ENCODE measurements at places on chromosomes 5 and 9. TPM values are rescaled to one million over a fixed set of nuclear protein-coding genes. Genes with fewer than 3 reads are reported as not detected.
A peak's percentile ranks its signal among the peaks of the same experiment; 100 is the strongest.

DNA sequence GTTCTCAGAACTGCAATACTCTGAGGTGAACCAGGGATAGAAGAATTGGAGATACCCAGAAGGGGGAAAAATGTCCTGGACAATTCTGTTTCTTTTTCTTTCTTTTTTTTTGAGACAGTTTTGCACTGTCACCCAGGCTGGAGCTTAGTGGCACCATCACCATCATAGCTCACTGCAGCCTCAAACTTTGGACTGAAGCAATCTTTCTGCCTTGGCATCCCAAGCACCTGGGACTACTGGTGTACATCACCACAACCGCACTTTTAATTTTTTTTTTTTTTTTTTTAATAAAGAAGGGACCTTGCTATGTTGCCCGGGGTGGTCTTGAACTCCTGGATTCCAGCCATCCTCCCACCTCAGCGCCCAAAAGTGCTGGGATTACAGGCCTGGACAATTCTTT, 1.9 kb downstream of the EMB start:
- H3K4me3 ChIP-seq, result peak overlapping the region; percentile 96
- H3K36me3 ChIP-seq, result peaks cover 26% of the 10 kb centered on the region

DNA sequence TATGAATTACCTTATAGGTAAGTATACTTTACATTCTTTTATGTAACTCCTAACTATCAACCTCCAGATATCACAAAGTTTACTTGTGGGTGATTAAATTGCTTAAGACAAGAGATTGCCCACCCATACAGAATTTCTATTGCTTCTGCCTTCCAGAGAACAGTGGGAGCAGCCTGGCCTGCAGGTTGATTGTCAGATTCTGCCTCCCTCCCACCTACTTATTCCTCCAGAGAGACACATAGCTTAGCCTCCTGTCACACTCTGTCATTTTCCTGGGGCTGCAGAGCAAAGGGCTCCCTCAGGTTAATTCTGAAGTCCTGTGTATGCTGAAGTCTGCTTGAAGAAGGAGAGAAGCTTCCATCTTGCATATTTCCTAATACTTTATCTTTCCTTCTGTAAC, 48.5 kb upstream of the DHFR start:
- H3K4me1 ChIP-seq, result peaks cover 13% of the 10 kb centered on the region
- peak; percentile 48 for DNase-seq
- H3K4me3 ChIP-seq, result no peak overlapping the region
- no peaks in the 10 kb centered on the region for H3K27me3 ChIP-seq

DNA sequence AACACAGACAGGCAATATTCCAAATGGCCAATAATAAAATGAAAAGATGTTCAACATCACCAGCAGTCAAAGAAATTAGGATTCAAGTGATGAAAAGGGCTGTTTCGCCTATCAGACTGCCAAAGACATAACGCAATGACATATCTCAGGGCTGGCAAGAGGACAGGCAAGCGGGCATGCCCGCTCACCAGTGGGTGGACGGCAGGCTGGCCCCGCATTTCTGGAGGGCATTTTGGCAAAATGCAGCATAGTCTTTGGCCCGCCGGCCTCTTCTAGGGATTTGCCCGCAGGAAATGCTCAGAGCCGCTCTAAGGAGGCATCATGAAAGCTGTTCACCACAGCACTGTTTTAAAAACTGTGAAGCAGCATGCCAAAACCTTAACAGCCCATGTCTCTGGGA, 1.4 kb upstream of the PPP1R26 start:
- H3K27ac ChIP-seq, result no peak overlapping the region
- H3K4me3 ChIP-seq, result no peak overlapping the region
- H3K36me3 ChIP-seq, result peaks cover 2% of the 10 kb centered on the region
- peaks cover 3% of the 10 kb centered on the region for H3K4me1 ChIP-seq
- H3K27me3 ChIP-seq, result peaks cover 51% of the 10 kb centered on the region

GRCh38 chr5:100667161-100667630, 132.0 kb downstream of the FAM174A start:
- H3K4me1 ChIP-seq, result peaks cover 9% of the 10 kb centered on the region
- H3K4me3 ChIP-seq, result no peak overlapping the region
- peak; percentile 66 for DNase-seq
- H3K27me3 ChIP-seq, result peaks cover 9% of the 10 kb centered on the region
- H3K27ac ChIP-seq, result no peak overlapping the region

DNA sequence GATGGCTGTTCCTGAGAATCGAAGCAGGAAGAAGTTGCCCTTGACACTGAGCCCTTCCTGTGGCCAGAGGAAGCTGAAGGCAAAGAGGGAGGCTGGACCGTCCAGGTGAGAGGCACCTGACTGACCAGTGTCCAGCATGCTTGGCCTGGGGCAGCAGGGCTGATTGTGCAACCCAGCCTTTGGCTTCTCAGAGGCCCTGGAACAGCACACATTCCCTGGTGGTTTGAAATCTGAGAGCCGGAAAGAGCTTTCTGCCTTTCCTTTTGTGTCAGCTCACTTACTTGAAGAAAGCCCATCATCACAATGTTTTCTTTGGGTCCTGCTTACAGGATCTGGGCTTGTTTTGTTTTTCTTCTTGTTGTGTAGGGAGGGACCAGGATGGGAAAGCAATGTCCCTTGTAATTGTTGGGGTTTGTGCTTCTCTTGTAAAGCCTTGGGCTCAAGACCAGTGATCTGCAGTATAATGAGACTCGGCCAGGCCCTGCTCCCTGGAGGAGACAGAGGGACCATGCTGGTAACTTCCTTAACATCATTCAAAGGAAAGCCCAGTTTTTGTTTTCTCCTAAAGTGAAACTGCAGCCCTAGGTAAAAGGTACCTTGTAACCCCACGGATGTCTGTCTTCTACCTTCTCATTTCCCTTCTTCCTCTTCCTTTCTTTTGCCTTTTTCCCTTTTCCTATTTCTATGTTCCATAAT, 213.7 kb downstream of the NXNL2 start:
- H3K4me1 ChIP-seq, result no peaks in the 10 kb centered on the region
- H3K27ac ChIP-seq, result no peak overlapping the region
- H3K27me3 ChIP-seq, result peaks cover 2% of the 10 kb centered on the region
- peak; percentile 21 for DNase-seq
- H3K36me3 ChIP-seq, result no peaks in the 10 kb centered on the region

DNA sequence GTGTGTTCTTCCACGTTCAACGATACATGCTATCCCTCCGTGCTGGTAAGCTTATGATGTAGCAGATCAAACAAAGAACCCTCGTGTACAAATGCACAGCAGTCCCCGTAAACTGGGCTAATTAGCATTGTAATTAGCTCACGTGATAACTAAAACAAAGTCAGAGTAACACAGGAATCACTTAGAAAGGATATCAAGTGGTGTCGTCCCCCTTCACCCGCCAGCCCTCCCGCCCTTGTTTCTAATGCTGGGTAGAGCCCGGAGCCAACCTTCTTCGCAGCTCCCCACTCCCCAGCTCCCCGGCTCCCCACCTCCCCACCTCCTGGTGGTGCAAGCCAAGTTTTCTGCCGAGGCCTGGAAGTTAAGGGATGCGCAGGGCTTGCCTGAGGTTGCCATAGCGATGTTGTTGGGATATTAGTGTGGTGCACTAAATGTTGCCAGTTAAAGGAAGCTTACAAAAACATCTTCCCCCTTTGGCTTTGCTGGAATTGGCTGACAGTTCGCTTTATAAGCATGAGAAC, 357.9 kb upstream of the CCNH start:
- no peak overlapping the region for H3K27ac ChIP-seq
- H3K4me1 ChIP-seq, result no peaks in the 10 kb centered on the region
- H3K27me3 ChIP-seq, result peaks cover 11% of the 10 kb centered on the region
- H3K36me3 ChIP-seq, result no peaks in the 10 kb centered on the region

GRCh38 chr5:174338185-174339010, 292.9 kb downstream of the NSG2 start:
- no peaks in the 10 kb centered on the region for H3K4me1 ChIP-seq
- no peak for DNase-seq
- peaks cover 17% of the 10 kb centered on the region for H3K27me3 ChIP-seq
- H3K27ac ChIP-seq, result no peak overlapping the region
- H3K36me3 ChIP-seq, result no peaks in the 10 kb centered on the region

DNA sequence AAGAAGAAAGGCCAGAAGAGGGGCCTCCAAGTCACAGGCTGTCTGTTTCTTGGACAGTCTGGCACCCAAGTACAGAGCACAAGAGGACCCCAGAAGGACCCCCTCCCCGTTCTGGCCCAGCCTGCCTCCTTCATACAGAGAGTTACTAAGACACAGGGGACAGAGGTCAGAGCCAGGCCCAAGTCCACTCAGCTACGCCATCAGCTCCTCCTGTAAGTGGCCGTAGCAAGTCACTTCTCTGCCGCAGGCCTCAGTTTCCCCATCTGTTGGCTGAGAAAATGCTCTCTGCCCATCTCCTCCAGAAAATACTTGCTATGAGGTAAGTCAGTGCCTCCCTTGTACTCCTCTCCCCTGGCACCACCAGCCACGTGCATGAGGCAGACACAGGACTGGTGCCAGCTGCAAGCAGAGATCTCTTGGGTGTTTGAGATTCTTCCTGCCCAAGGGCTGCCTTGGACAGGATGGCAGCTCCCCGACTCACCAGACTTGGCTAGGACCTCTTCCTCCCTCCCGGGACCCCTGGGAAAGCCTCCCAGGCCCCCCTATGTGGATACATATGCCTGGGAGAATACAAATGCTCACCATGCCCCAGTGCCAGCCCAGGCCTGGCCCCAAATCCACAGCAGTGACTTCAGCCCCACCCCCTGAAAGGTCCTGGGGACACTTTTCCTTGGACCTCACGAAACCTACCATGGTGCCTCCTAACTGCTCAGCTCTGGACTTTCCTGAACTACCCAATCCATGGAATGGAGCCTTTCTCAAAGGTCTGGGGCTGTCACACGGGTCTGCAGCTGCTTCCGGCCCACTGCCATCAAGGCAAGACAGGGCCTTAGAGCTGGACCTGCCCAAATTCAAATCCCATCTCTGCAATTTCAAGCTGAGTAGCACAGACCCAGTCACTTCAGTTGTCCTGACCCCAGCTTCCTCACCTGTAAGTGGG, 5.1 kb downstream of the EEIG1 start:
- H3K4me1 ChIP-seq, result peaks cover 79% of the 10 kb centered on the region
- no peaks in the 10 kb centered on the region for H3K27me3 ChIP-seq
- H3K36me3 ChIP-seq, result peaks cover 26% of the 10 kb centered on the region
- peak overlapping the region; percentile 96 for H3K4me3 ChIP-seq

Gene CNTNAP3B
- not detected for total RNA-seq

Gene PCDHGB2
- total RNA-seq, result 0.97 TPM

Gene CDKN2B-AS1
- total RNA-seq, result 0.42 TPM

Gene STK32A
- total RNA-seq, result not detected

Gene FGFR4
- 1.6 TPM for total RNA-seq

Gene BAAT
- 0.07 TPM for total RNA-seq

Gene ALDOB
- not detected for total RNA-seq

Gene WDR38
- total RNA-seq, result not detected
